ENCODE measurements at places on chromosomes 2 and 18.

- DNase-seq = no peak
Measured at GRCh38 chr2:191474464-191474863, 203.5 kb upstream of the NABP1 start.

GRCh38 chr2:7773362-7774360 is 856.4 kb downstream of the RNF144A start:
- DNase-seq = no peak

DNA sequence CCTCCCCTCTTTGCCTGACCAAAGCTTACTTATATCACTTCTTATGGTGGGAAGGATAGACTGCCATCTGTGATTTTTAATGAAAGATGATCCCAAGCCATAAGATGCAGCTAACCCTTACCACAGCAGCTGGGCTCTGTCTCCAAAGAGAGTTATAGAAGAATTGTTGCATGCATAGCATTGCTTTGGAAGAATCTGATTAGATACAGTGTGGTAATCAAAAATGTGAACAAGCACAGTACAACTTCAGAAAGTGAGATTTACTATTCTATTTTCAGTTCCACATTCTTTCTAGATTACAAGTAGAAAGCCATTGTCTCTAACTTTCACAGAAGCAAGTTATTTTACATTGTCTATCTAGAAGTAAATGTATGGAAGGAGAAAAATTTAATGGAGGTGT is 129.0 kb upstream of the ACVR2A start:
- DNase-seq = no peak

DNA sequence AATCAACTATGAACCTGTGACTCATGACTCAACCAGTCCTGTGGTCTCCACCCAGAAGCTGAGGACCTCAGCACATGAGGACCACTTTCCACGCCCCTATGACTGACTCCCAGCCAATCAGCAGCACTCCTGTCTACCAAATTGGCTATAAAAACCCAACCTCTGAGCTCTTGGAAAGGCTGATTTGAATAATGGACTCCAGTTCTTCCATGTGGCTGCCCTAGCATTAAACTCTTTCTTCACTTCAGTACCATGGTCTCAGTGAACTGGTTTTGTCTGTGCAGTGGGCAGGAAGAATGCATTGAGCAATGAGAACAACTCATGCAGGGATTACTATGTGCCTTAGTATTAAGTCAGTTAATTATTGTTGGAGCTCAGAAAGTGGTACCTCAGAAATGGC is 78.3 kb downstream of the CMPK2 start:
- no peak for DNase-seq

- DNase-seq = no peak
Measured at GRCh38 chr18:63303547-63303946, 16.0 kb downstream of the BCL2 start.

DNA sequence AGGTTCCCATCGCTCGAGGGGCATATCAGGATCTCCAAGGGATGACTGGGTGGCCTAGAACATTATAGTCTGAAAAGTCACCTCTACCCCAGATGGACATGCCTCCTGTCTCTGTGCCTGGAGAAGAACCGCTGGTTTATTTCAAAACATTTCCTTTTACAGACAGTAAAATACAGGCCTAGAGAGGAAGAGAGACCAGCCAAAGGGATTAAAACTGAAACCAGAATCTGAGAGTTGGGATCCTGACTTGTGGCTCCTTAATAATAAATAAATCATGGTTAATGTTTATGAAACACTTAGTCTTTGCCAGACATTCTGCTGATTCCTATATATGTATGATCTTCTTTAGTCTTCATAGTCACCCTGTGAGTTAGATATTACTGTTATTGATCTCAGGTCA is 153.7 kb downstream of the DDX1 start:
- no peak for DNase-seq

- no peak for DNase-seq
Measured at GRCh38 chr18:33844232-33844631, 266.2 kb downstream of the ASXL3 start.

DNA sequence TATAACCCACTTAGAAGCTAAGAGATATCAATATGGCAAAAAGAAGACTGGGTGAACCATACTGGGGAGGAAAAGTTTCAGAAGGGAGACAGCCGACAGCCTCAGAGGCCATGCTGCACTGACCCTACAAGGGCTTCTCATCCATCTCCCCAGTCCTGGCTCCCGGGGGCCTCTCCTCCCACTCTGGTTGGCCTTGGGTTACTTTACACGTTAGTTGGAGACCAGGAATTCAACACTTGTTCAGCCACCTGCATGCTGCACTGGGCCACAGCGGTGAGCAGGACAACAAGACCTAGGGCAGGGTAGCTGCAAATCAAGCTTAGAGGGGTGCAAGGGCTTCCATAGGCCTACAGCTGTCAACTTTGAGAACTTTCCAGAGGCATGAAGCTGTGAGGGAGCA is 28.6 kb upstream of the IL1R2 start:
- no peak for DNase-seq
